ENCODE measurements at places on chromosomes 6 and 20.

DNA sequence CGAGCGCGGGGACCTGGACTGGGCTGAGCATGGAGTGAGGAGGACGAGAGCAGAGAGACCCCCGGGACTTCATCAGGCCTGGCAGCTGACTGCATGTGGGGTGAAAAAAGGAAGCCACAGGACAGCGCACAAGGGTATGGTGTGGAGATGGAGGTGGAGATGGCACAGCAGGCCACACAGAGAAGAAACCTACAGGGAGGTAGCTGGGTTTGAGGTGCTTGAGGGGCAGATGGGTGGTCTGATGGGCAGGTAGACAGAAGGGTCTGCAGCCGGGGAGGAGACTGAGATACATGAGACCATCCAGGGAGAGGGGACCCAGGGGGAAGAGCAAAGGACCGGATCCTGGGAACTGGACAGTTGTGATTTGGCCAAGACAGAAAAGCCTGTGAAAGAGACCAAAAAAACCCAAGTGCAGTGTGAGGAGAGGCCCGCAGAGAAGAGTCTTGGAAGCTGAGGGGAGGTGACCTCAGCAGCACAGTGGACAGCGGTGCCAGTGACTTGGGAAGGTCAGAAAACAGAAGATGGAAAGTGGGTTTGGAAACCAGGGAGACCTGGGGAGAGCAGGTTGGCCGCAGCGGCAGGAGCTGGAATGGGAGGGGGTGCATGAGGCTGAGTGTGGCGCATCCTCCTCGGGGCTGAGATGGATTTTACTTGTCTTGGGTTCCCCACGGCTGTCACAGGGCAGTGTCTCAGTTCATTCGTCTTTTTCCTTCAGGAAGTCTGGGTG lies 5.5 kb downstream of the HLA-DPB1 start:
- no peak for DNase-seq

DNA sequence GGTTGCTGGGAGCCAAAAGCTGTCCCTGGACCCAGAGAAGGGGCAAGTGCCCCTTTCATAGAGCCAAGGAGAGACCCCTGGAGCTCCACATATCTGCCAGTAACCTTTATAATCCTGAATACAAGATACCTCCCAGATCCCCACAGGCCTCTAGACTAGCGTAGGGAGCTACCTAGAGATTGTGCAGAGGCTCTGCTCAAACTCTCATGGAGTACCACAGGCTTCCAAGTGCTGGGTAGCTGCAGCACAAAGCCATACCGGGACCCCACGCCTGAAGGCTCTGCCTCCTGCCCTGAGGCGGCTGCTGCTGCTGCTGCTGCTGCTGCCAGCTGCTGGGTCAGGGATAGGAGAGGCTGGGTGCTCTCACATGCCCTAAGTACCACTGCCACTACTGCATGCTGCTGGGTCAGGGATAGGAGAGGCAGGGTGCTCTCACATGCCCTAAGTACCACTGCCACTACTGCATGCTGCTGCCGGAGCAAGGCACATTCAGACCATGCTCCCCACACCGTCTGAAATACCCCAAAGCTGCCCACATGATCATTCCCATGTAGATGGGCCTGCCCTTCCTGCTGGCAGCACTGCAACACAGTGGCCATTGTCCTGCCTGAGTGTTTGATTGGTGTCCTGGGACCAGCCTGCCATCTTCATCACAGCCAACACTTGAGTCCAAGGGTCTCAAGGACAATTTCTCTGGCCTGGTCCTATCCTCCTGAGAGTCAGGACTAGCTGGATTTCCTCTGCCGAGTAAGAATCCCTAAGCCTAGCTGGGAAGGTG lies 1434.3 kb upstream of the ADGRB3 start:
- no peak for DNase-seq

- DNase-seq, result no peak
Measured at GRCh38 chr6:144657691-144658090, 372.6 kb downstream of the UTRN start.

DNA sequence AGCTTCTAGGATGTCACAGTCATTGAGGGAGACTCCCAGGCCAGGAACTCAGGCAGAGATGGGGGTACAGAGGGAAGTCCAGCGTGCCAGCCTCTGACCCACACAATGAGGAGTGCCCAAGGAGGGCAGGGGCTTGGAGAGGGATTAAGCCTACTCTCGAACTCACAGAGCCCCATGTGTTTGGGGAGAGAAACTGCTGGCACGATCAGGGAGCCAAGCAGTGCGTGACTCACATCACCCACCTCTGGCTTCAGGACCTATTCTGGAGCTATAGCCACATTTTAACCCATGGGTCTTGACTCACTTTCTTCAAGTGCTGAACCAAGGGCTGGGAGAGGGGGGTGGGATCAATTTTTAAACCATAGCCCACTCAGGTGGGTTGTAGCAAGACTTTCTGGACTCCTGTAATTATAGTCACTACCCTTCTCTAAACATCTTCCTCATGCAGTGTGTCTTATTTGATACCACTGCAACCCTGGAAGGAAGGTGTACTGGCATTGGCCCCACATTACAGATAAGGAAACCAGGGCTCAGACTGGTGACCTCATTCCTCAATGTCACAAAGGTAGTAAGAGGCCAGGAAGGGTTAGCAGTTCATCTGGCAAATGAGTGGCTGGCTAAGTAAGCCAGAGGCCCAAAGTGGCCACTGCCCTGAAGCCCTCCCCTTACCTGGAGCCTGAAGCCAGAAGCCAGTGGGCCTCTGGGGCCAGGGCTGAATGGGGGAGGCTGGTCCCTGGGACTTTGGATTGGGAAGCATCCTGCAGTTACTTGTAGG lies 12.0 kb downstream of the FOXP4 start:
- no peak for DNase-seq

DNA sequence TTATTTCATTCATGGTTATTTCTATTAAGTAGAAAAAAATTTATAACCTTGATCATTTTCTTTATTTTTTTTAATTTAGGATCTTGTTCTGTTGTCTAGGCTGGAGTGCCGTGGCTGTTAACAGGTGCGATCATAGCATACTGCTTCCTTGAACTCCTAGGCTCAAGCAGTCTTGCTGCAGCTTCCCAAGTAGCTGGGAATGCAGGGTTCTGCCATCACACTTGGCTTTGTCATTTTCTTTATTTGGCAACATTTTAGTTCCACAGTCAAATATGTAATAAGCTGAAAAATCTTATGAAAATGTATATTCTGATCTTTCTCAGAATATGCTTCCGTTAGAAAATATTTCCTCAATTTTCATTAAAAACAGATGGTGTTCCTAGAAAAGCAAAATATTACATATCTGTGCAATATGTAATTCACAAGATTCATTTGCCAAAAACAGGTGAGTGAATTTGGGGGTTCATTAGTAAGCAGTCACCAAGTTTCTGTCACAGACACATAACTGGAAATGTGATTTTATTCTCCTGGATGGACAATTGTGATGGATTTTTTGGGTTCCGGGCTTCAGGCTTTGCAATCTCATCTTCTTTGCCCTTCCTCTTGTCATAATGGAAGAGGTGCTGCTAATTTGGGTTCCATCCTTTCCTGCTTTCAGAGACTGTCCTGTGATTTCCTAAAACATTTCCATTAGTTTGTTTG lies 21.5 kb downstream of the AMD1 start:
- no peak for DNase-seq

- no peak for DNase-seq
Measured at GRCh38 chr6:37956711-37957275, 137.3 kb downstream of the ZFAND3 start.

DNA sequence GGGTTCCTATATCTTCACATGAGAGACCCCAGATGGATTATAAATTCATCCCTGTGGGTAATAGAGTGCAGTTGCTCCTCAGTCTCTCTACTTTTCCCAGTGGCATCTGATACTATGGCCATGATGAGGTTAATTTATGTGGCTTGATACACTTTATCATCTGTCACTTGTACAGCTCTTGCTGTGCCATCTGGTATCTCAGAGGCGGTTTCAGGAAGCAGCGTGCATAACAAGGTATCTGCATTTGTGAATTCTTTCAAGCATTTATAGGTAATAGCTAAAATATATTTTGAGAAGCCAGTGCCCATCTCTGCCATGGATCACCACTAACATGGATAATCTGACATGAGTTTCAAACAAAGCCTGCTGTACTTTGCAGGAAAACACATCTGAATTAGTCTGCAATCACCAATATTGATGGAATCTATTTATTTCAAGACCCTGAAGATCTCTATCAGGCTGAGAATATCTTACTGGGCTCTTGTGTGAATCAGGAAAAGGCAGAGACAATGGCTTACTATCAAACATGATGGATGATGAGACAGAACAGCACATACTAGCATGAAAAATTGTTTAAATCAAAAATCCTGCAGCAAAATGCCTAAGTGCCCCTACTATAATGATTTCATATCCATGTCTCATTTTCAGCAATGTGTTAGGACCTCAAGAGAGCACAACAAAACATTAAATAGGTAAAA lies 548.7 kb upstream of the MAP3K7 start:
- no peak for DNase-seq

DNA sequence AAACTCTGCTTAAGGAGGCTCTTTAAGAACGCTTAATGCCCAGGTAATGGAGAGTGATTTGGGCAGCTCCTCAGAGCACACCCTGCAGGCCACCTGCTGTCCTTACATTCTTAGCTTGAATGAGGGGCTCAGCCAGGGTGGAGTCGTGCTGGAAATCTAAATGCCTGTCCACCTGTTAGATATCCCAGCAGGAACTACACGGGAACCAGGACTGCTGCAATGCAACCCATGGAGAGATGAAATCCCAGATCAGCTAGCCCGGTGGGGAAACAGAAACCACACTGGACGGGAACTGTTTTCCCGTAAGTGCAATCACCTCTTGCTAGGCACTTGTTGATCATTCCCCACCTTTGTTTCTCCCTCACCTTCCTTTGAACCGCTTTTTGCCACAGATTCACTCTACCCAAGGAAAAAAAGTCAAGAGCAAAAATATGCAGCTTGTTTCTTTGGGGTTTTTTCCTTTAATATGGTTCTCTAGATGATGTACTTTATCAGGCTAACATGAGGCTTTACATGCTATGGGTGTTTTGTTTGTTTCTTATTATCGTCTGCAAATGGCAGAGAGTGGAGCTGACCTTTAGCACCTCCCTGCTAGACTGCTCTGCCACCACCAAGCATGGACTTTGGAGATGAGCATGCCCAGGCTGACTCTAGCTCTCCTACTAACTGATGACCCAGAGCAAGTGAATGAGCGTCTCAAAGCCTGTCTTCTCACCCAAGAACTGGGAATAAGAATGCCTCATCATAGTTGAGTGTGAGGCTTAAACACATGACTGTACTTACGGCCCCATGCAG lies 125.9 kb upstream of the TNFAIP3 start:
- no peak for DNase-seq

GRCh38 chr20:47273591-47274235 lies 82.8 kb downstream of the ZMYND8 start:
- DNase-seq, result no peak

DNA sequence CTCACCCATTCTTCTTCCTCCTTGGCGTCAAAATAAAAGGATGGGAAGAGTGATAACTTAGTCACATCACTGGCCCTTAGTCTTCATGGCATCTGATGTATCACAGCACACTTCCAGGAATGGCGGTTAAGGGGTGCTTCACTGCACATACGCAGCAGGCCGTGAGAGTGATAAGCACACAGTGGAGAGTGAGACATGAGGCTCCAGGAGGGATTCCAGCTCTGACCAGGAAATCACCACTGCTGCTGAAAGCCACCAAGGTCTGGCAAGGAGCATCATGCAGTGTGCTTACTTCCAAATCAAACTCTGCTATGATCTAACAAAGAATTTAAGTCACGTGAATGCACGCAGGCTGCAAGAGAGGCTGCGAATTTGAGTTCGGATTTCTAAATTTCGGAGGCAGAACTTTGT lies 62.4 kb downstream of the ARID1B start:
- no peak for DNase-seq

DNA sequence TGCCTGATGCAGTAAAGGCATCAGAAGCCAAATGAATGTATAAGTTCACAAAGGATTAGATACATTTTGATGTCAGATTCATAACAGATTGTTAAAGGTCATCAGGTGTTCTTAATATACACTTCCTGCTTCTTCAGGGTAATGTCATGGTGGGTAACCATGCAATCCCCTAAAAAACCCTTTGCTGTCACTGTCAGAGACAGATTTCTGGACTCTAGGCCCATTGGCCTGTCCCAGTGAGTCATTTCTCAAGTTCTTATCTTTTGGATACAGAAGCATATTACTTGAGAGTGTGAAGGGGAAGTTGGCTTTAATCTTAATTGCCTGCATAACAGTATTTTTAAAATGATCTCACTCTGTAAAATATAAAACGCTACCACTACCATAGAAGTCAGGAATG lies 895.6 kb upstream of the MAP3K7 start:
- DNase-seq, result no peak

- DNase-seq, result no peak
Measured at GRCh38 chr20:41111578-41111951, 25.8 kb upstream of the PLCG1 start.

DNA sequence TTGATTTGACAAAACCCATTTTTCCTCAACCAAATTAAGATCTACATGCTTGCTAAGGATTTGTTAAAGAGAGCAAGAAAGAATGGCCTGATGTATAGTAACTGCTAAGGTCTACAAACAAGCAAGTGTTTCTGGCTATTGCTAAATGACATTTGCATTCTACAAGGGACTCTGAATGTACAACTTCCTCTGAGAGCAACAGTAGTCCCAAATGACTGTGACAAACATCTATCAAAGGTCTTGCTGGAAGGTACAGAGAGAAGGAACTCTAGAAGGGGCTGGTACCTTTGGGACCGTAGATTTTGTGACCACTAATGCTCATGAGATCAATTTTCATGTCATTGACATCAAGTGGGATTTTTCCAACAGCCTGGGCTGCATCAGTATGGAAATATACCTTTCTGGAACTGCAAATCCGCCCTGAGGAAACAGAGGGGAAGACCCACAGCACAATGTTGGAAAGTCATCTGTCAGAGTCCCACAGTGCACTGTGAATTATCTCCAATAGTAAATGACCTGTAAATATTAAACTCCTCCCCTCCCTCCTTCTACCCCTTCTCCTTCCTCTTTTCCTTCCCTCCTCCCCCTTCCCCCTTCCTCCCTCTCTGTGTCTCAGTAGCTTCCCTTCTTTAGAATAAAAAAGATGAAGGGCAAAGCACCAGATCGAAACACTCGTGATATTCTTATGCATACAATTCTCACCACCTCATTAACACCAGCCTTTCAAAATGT lies 15.9 kb upstream of the CPNE1 start:
- no peak for DNase-seq

DNA sequence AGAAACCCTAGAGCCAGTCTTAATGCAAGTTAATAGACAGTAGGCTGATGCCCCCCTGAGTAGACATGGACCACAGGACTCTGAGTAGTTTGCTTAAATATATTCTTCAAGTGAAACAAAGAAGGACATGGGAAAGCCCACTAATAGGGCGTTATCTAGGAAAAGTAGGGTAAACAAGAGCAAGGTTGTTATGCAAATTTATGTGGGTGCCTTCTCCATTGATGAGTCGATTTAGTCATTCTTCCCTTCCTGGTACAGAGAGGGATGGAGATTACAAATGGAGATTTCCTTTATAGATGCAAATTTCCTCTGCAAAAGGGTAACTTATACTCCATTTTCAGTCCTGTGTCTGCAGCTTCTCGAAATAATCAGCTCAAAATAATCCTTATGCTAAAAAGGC lies 262.0 kb downstream of the CD83 start:
- DNase-seq, result no peak

DNA sequence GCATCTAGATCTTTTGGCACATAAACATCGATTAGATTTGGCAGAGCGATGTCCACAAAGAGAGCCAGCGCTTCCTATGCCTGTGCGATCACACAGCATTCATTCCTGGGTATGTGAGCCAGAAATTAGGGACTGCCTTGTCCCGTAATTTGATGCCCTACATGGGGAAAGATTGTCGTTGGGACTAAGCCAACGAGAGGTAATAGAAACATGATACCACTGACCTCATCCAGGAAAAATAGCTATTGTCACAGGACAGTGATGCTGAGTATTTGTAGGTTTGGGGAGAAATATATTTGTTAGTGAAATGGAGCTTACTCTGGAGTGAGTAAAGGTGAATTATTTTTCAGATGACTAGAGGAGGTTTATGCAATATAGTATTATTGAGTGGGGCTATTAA lies 154.0 kb downstream of the TSHZ2 start:
- no peak for DNase-seq

Measured in activated naive CD4-positive, alpha-beta T cell (primary cell).